Lower leg skin (tissue), 4 donors: ENCODE measurements at places on chromosomes 7 and 10.
A peak's percentile ranks its signal among the peaks of the same experiment; 100 is the strongest.

DNA sequence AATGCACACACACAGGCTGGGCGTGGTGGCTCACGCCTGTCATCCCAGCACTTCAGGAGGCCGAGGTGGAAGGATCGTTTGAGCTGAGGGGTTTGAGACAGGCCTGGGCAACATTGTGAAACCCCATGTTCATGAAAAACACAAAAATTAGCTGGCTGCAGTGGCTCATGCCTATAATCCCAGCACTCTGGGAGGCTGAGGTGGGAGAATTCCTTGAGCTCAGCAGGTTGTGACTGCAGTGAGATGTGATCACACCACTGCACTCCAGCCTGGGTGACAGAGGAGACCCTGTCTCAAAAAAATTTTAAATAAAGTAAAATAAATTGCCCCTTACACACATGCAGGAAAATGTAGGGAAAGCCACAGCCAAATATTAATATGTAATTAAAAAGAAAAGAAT, 44.1 kb downstream of the RNF32 start:
- DNase-seq: no peak

- no peak for DNase-seq
Measured at GRCh38 chr10:126235979-126236851, 152.1 kb downstream of the ADAM12 start.

GRCh38 chr10:94123258-94123995, 129.7 kb downstream of the PLCE1 start:
- DNase-seq: no peak

DNA sequence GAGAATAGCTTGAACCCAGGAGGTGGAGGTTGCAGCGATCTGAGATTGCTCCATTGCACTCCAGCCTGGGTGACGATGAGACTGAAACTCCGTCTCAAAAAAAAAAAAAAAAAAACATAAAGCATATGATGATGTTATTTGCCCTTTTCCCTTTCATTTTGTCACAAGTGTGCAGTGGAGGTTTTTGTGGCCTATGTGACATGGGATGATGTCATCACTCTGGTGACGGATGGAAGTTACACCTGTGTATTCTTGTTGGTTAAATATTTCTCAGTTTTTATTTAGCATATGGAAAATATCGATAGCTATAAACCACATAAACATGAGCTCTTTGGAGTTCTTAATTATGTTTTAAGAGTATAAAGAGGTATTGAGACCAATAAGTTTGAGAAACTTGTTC, 71.8 kb upstream of the EMX2 start:
- no peak for DNase-seq

GRCh38 chr7:31047313-31048146, 4.6 kb upstream of the ADCYAP1R1 start:
- DNase-seq: no peak

DNA sequence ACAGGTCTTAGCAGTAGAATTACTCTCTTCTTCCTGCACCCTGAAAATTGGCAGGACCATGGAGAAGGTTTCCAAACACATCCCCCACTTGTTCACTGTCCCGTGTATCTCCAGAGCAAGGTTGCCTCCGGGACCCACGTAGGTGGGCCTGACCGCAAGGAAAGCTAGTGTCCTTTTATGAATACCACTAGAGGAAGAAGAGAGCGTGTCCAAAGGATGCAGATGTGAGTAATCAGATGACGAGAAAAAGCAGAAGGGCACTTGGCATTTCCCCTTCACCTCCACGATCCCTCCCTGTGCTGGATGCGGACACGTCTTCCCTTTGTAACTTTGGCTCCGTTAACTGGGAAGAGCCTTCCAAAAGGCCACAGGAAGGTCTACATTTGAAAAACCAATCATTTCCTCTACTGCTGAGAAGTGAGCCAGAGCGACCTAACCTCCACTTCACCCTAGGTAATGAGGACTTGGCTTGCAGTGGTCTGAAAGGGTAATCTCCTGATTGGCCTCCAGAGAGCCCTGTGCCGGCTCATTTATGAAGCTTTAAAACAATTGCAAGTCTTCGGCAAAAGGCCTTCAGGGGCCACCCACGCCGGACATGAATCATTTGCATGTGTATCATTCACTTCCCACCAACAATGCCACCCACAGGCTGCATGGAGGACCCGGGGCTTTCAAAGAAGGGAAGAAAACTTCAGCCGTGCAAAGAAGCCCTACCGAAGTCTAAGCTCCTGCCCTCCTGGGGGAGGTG, 55.4 kb downstream of the LYZL1 start:
- no peak for DNase-seq

- no peak for DNase-seq
Measured at GRCh38 chr10:112227331-112227987, 43.9 kb upstream of the GPAM start.

GRCh38 chr7:105677817-105678573, 96.7 kb upstream of the EFCAB10 start:
- DNase-seq: no peak

DNA sequence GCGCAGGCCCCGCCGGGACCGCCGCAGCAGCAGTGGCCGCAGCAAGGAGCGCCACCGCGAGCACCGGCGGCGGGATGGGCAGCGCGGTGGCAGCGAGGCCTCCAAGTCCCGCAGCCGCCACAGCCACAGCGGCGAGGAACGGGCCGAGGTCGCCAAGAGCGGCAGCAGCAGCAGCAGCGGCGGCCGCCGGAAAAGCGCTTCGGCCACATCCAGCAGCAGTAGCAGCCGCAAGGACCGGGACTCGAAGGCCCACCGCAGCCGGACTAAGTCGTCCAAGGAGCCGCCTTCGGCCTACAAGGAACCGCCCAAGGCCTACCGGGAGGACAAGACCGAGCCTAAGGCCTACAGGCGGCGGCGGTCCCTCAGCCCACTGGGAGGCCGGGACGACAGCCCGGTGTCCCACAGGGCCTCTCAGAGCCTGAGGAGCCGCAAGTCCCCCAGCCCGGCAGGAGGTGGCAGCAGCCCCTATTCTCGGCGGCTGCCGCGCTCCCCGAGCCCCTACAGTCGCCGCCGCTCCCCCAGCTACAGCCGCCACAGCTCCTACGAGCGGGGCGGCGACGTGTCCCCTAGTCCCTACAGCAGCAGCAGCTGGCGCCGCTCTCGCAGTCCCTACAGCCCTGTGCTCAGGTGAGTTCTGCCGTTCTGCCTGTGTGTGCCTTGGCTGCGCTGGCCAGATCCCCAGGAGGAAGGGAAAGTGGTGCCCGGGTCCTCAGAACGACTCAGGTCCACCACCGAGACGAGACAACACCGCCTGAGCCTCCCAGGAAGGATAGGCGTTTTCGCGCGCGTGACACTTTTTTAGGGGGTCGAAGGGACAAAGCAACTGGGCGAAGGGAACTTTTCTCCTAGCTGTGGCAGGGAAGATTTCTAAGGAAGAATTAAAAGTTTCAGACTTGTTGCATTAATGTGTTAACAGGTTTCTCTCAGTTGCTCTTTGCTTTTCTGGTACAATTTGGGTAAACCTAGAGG, 1.5 kb downstream of the CDK13 start:
- DNase-seq: peak; percentile 88
